ENCODE measurements at places on chromosomes 2 and 18.

- no peak for DNase-seq
Observed at GRCh38 chr18:79617511-79618500, 61.8 kb upstream of the CTDP1 start.

DNA sequence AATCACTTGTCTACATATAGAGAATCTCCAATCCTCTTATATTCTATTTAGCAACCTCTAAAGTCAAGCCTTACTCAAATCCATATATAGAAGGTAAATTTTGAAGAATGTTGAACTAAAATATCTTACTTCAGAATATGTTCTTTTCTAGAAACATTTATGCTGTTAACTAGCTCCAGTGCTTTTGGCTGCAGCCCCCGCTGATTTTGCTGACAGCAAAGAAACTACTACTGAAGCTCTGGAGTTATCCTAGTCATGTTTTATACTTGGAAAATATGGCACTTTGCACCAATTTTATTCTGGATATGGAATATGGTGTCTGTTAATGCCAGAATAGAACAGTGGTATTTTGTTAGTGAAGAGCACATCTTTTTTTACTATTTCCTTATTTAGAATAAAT, 212.4 kb upstream of the FSIP2 start:
- no peak for DNase-seq

- no peak for DNase-seq
Observed at GRCh38 chr2:178068823-178069454, 3.6 kb downstream of the PDE11A start.

GRCh38 chr2:83282043-83282795, 1176.9 kb downstream of the SUCLG1 start:
- no peak for DNase-seq

DNA sequence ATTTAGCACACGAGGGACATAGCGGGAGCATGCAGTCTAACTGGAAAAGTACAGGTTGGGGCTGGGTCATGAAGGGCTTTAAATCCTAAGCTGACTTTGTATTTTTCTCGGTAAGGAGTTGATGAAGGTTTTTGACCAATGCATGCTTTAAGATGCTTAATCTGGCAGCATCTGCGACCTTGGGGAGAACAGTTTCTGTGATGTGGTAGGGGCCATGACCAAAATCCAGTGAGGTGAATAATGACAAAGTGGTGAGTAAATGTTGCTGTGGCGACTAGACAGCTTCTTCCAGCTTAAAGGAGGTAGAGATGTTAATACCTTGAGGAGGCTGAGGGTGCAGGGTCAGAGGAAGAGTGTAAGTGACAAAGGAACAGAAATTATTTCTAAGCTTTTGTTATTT, 174.6 kb upstream of the ALPP start:
- DNase-seq: peak; percentile 1

- no peak for DNase-seq
Observed at GRCh38 chr2:44759823-44760222, 181.7 kb upstream of the SIX3 start.

GRCh38 chr2:180450841-180451240, 443.7 kb upstream of the CWC22 start:
- no peak for DNase-seq

DNA sequence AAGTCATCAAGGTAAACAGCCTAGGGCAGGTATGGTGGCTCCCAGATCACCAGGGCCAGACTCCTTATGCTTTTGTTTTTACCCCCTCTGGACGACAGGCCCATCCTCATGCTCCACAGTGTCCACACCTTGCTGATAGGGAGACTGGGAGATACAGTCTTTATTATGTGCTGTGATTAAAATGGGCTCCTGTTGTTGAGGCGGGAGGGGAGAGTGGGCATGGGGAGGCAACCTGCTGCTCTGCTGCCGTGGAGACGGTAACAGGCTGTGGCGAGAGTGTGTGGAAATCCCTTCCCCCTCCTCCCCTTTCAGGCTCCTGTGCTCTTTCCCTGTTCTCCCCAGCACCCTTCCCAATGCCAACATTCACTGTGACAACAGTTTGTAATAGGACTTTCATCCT, 38.2 kb upstream of the PNO1 start:
- DNase-seq: no peak

GRCh38 chr18:50074404-50074803, 120.5 kb downstream of the MYO5B start:
- DNase-seq: no peak
